ENCODE measurements at places on chromosomes 6 and 20.

- DNase-seq, result no peak
Observed at GRCh38 chr6:166408936-166409755, 26.4 kb upstream of the MPC1 start.

DNA sequence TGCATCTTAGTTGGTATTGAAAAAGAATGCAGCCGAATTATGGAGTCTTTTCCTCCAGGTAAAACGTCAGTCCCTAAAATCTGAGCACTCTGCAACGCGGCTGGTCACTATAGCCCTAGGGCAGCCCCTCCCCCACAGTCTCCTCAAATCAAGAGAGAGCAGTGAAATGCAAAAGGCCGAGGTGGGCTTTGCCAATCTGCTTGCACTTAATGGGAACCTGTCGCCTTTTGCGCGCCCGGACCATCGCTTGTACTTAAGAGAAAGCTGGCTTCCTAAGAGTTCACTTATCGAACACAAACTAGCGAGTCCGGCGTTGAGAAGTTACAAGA lies 447 bp downstream of the MCM3 start:
- DNase-seq, result no peak

DNA sequence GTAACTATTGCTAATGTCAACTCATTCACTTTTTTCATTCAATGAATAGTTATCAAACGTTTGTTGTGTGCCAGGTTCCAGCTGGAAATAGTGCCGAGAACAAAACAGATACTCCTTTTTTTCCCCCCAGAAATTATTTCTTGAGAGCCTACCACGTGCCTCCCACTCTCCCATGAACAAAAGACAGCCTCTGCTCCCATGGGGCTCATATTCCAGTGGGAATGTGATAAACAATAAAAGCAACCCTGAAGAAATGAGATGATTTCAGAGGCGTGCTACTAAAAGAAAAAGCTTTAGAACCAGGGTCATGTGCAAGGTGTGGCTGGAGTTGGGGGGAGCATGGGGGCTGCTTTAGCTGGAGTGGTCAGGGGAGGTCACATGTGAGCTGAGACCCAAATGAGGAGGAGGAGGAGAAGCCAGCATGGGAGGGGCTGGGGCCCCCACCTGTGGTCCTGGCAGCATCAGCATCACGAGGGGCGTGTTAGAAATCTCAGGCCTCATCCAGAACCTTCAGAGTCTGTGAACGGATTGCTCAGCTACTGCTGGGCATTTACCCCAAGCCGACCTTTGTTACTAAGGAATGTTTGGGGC lies 157.4 kb downstream of the EYA2 start:
- DNase-seq, result no peak

- DNase-seq, result no peak
Observed at GRCh38 chr20:49405062-49405683, 77.3 kb downstream of the KCNB1 start.

DNA sequence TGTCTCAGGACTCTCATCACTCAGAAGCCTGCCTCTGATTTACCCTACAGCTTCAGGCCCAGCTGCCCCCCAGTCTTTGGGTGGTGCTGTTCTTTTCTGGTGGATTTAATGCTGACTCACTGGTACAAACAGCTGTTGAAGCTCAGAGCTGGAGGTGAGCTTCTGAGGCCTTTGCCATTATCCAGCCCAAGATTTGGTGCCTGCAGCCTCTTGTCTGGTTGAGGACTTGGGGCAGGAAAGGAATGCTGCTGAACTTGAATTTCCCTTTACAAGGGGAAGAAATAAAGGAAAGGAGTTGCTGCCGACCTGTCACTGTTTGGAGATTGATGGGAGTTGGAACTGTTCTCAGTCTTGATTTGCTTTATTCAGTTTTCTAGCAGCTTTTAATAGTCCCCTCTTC lies 19.8 kb downstream of the ABCF1 start:
- no peak for DNase-seq

DNA sequence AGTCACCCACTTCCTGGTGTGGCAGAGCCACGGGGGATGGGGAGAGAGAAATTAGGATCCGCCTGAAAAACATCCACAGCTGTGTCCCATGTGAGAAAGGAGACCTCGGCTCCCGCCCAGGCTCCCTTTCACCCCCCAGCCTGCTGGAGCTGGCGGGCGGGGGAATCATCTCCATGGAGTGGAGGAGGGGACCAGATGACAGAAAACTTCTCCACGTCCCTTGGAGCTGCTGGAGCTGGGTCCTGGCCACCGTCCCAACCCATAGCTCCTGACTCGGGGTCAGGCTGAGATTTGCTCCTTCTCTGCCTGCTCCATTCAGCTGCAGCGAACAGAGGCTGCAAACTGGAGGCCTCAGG lies 113.8 kb downstream of the CEBPB start:
- peak; percentile 83 for DNase-seq

GRCh38 chr6:92810913-92811312 lies 608.4 kb downstream of the EPHA7 start:
- DNase-seq, result no peak

GRCh38 chr6:41656002-41656691 lies 17.9 kb downstream of the MDFI start:
- DNase-seq, result no peak

All from heart right ventricle (tissue), 16 donors.